H4 (cell line): ENCODE measurements at places on chromosomes 7 and 10. TPM values are rescaled to one million over a fixed set of nuclear protein-coding genes. Genes with fewer than 3 reads are reported as not detected.
A peak's percentile ranks its signal among the peaks of the same experiment; 100 is the strongest.

Gene OPALIN
- not detected in 2 replicates for total RNA-seq

Gene LRRC4
- total RNA-seq = not detected in 2 replicates

Gene BLNK
- total RNA-seq = 0.10 TPM in 1 of 2 replicates, not detected in the other

Gene RBM20
- total RNA-seq = 4.2 and 4.6 TPM in 2 replicates

Gene RPA3
- total RNA-seq = 228 and 233 TPM in 2 replicates

Gene SLC39A12
- not detected in 2 replicates for total RNA-seq

Gene CDHR1
- 0.29 and 0.37 TPM in 2 replicates for total RNA-seq

Gene GSTO2
- total RNA-seq = 0.72 TPM in 1 of 2 replicates, not detected in the other

Gene LRRC61
- total RNA-seq = not detected in 2 replicates

Gene VKORC1L1
- 13.1 and 16.9 TPM in 2 replicates for total RNA-seq

Gene HOXA9
- 0.17 and 0.18 TPM in 2 replicates for total RNA-seq

GRCh38 chr10:109988212-109988596 lies 19.6 kb upstream of the ADD3 start:
- DNase-seq = no peak

DNA sequence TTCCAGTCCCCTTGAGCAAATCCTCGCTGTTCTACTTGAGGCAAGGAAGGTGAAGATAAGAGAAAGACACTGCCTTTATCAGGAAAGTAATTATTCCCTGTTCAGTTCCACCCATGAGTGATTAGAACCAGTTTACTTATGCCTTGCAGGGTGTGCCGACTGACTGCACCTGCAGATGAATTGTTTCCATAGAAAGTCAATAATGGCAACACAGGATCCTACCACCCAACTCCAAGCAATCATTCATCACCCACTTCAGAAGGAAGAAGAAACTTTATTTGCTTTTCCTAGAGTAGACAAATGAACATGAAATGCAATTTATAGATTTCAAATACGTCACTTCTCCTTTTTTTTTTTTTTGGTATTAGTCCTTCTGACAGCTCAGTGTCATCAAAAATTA lies 383.9 kb downstream of the SORCS1 start:
- DNase-seq = no peak

GRCh38 chr10:24215603-24216002 lies 6.7 kb downstream of the KIAA1217 start:
- no peak for DNase-seq

- no peak for DNase-seq
Observed at GRCh38 chr7:1232103-1232466, 587 bp upstream of the UNCX start.

DNA sequence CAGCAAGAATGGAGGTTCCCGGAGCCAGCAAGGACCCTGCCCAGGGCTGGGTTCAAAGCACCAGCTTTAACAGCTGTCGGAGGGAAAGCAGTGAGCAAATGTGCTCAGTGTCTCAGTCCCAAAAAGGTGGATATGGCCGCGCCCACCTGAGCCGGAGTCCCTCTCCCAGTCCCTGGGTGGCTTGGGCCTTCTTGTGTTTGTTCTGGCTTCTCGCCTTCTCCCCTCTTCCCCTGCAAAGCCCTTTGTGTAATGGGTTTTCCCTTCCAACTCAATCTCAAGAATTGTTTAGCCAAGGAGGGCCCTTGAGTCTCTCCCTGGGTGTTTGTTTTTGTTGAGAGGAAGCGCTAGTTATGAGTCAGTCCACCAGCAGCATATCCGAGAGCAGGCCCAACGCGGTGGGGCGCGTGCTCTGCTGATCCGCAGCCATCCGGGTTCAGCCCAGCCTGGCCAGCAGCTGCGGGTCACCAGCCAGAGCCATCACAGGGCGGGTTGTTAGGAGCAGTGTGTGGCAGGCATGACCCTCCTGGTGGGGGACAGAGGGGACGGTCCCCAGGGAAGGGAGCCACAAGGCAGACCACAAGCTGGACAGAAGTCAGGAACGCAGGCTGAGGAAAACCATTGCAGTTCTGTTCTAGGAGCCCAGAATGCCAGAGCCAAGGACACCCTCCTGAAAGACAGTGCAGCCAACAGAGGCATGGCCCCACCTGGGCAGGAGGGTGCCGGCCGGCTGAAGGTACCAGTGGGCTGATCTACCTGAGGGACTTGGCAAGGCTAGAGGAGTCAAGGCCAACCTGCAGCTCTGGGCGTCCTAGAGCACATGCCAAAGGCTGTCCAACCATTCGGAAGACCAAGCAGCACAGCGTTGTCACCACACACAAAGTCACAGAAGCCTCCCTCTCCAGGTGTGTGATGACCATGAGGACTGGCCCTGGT lies 21.3 kb downstream of the CALML3 start:
- peak; percentile 77 for DNase-seq

- DNase-seq = no peak
Observed at GRCh38 chr7:1692515-1693418, 22.7 kb downstream of the ELFN1 start.

GRCh38 chr7:157977306-157977705 lies 610.3 kb downstream of the PTPRN2 start:
- DNase-seq = no peak

DNA sequence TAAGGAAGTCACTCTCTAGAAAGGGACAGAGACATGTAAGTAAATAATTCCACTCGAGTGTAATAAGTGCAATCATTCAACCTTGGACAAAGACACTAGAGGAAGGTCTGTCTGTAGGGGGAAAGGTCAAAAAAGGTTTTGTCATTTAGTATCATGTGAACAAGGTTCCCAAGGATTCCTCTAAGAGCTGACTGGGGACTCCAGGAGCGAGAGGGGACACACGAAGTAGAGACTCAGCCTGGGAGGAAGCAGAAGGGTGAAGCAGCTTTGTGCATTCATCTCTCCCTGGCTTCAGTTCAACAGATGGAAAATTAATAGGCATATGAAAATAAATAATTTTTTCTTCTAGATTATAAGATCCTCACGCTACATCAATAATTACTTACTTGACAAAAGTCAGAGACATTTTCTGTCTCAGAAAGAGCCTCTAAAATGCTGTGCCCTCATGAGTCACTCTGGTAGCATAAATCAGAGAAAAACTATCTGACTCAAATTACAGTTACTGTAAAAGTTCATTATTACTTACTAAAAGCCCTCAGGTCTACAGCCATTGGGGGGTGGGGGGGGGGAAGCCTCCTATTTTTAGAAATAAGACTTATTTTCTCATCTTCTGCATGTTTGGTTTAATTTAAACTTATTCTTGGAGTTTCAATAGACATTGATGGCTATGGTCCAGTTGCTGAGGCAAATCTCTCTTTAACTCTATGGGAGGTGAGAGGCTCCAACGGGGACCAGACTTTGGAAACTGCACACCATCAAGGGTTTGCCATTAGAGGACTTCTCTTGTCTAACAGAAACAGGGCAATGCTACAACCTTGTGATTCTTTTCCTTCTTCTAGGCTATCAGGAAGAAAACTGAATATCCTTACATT lies 275.1 kb upstream of the KLF14 start:
- peak; percentile 59 for DNase-seq

- DNase-seq = no peak
Observed at GRCh38 chr10:88500656-88501055, 82.5 kb downstream of the RNLS start.

DNA sequence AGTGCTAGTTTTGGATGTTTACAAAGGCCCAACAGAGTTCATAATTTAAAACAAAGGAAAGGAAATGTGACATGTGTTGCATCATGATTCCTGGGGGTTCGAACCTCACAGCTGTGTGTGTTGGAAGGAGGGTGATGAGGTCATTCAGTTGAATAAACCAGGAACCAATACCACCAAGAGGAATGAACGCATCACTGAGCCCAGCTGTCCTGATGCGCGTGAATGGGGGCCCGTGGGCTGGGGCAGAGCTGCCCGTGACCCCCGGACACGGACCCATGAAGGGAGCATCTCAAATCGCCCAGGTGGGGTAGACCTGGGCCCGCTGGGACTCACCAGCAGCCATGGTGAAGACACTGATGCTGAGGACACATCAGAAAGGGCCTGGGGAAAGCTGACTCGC lies 33.0 kb downstream of the BRI3 start:
- peak; percentile 33 for DNase-seq

DNA sequence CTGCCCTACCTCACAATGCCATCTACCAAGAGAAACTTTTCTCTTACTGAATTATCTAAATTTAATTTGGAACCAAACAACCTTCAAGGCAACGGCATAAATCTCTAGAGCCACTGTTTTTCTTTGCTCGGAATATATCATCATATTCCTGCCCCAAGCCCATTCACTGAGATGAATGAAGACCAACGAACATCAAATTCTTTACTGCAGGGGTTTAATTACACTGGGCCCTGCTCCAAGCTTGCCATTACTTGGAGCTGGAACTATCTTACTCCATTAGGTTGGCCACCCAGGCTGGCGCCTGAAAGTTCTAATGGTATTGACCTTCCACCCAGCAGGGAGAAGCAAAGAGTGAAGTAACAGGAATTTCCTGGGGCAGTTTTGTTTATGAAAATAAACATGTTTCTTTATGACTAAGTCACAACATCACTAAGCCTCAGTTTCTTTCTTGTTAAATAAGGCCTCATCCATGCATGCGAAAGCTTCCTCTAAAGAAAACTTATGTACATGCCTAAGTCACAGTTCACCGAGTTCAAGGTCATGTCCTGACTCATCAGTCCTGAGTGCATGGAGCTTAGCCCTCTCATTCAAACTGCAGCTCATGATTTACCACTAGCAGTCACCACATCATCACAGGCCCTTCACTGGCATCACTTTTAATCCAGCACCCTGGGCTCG lies 42.1 kb upstream of the ANAPC16 start:
- peak; percentile 87 for DNase-seq

DNA sequence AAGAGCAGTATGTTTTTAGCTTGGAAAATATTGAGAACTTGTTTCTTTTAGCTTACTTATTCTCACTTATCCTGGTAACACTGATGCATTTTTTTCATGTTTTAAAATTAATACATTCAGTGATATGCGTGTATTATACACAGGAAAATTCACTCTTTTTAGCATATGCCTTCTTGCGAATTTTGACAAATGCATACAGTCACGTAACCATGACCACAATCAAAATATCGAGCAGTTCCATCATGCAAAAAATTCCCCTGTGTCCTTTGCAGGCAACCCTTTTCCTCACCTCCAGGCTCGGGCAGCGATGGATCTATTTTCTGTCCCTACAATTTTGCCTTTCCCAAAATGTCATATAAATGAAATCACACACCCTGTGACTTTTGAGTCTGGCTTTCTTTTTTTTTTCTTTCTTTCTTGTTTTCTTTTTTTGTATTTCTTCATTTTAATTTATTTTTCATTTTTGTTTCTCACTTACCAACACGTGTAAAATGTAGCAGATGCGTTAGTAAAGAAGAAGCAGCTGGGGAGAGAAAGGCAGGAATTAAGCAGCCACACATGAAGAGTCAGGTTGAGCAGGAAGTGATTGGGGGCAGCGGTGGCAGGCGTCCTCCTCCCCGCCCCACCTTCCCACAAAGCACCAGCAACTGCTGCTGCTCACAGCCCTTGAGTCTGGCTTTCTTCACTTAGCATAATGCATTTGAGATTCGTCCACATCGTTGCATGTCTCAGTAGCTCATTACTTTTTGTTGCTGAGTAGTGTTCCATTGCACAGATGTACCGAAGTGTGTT lies 29.9 kb downstream of the ADRB1 start:
- DNase-seq = no peak

- DNase-seq = no peak
Observed at GRCh38 chr7:67550801-67551436, 554.3 kb downstream of the TYW1 start.

GRCh38 chr7:128725531-128725930 lies 13.6 kb upstream of the CALU start:
- no peak for DNase-seq

DNA sequence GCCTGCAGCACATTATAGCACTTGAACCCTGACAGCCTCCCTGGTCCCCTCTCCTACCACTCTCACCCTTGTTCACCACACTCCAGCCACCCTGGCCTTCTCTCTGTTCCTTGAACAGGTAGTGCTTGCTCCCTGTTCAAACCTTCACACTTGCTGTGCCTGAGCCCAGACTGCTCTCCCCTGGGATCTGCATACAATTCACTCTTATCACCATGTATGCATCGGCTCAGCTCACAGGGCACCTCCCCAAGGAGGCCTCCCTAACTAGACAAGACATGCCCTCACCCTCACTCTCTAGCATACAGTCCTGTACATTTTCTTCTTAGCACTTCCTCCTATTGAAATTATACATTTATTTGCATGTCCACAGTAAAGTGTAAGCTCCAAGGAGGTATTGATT lies 59.3 kb downstream of the FAM13C start:
- DNase-seq = no peak

- DNase-seq = no peak
Observed at GRCh38 chr7:149775176-149775556, 1.8 kb upstream of the ZNF467 start.

DNA sequence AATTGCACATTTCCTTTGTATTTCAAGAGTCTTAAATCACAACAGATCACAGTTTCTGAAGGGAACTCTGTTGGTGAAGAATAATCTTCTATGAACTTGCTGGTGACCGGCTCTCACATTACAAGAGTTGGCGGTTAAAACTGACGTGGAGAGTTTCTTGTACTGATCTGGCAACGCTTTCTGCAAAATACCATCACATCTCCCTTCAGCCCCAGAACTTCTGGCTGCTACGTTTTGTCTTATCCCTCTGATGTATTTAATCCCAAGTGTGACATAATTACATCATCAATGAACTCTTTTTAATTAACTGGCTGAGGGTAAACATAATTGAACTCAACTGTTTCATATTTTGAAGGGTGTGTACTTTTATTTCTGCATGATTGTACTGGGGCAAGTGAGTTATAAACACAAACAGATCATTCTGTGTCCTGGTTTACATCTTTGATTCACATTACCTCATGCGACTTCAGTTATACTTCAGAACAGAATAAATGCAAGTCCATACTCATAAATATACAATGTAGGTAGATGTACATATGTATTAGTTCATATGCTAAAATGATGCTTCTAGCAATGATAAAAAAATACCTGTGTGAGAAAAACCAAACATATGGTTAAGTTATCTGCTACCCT lies 105.1 kb upstream of the NPVF start:
- no peak for DNase-seq

DNA sequence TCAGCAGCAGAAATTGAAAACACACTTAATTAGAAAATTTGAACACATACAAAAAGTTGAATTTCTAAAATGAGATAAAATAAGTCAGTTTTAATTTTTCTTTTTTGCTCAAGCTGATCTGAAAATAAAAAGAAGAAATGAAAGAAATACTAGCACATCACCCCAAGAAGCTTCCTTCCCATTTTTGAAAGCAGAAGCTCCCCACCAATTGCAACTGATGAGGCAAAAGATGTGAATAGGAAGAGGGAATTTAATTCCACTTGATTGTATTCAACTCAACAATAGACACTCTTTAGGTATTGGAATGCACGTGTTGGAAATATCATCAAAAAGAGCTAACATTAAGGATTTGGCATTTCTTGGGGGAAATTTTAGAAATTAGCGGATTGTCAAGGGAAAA lies 175.8 kb downstream of the TRIL start:
- DNase-seq = no peak

DNA sequence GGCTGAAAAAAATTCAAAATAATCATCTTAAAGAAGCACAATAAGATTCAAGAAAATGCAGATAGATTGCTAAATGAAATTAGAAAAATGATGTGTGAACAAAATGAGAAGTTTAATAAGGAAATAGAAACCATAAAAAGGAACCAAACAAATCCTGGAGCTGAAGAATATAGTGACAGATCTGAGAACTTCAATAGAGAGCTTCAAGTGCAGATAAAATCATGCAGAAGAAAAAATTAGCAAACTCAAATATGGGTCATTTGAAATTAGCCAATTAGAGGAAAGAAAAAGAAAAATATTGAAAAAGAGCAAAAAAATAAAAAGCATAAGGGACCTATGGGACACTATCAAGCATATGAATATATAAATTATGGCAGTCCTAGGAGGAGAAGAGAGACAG lies 720.1 kb downstream of the PARD3 start:
- no peak for DNase-seq
